ENCODE measurements at places on chromosomes 4 and X.

GRCh38 chrX:19804151-19804550, 83.2 kb downstream of the SH3KBP1 start:
- no peak for DNase-seq

- DNase-seq = no peak
These were observed 97.3 kb upstream of the SRD5A3 start for GRCh38 chr4:55248756-55249155.

DNA sequence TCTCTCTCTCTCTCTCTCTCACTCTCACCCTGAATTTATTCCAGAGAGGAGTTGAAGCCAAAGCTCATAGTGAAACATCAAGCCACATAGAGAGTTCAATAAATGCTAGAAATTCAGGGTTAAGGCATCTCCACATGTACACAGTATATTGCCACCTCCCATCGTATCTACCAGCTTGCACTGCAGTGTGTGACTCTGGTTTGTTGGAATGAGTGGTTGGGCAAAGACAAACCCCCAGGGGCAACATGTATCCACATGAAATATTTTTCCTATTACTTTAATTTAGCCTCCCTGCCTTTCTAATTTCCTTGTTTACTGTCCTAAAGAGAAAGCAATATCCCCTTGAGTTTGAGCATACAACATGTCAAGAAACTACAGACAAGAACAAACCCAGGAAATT, 247.3 kb downstream of the SPATA18 start:
- no peak for DNase-seq

DNA sequence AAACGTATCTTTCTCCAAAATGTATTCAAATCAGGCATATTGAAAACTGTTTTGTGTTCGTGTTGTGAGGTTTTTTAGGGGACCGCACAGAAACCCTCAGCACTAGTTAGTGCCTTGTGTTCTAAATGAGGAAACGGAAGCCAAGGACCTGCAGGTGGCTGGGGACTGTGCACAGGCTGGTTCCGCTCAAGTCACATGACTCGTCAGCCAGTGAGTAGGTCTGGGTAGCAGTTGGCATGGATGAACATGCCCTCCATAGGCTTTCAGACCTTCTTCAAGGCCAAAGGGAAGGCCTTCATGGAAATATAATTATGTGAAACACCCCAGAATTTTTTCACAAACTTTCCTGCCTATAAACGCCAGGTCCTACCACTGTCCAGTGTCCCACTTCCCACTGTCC, 1.3 kb upstream of the F11 start:
- DNase-seq = no peak

DNA sequence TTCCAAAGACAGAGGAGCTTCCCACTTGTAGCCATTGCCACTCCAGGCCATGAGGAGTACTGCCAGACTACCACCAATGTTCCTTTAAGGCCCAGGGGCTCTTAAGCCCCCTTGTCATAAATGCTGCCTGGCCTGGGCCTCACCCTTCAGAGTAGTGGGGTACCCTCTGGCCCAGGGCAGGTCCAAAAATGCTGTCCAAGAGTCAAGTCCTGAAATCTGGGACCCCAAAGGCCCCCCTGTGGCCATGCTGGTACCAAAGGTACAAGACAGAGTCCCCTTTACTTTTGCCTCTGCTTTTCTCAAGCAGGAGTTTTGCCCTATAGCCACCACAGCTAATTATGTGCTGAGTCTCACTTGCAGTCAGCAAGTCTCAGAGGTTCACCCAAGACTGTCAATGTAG, 16.4 kb downstream of the RAB33B start:
- no peak for DNase-seq

DNA sequence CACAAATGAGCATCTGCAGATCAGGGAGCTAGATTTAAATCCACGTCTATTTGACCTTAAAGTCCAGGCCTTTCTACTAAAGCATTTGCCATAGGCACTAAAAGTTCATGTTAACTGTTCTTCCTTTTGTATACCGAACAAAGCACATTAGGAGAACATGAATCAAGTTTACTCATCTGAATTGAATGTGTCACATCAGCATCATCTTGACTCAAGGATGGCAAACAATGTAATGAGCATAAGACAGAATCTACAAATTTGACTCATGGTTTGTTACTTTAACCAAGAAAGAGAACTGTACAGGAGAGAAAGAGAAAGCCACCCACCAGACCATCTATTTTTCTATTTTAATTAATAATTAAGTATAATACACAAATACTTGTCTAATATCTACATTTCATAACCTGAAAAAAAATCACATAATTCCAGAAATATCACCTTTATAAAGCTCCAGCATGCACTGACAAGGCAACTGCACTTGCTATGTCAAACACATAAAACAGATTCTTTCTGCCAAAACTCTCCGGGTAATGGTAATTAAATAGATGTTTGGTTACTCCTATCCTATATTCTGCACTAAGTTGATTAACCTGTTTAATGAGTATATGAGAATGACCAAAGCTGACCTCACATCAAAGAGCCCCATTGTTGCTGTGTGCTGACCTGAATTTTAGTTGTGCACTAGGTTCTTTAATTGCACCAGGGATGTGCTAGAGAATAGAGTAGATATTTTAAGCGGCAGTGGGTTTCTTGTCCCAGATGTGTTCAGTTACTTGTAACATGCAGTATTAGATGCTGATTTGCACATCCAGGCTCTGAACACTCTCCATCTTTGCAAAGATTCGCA, 42.5 kb upstream of the LEF1 start:
- no peak for DNase-seq

All from left renal cortex interstitium (tissue), 4 donors.